Neural progenitor cell (in vitro differentiated cells): ENCODE measurements at places on chromosomes 7 and 10.

- DNase-seq = no peak
Observed at GRCh38 chr10:47248386-47249090, 51.5 kb upstream of the GDF10 start.

DNA sequence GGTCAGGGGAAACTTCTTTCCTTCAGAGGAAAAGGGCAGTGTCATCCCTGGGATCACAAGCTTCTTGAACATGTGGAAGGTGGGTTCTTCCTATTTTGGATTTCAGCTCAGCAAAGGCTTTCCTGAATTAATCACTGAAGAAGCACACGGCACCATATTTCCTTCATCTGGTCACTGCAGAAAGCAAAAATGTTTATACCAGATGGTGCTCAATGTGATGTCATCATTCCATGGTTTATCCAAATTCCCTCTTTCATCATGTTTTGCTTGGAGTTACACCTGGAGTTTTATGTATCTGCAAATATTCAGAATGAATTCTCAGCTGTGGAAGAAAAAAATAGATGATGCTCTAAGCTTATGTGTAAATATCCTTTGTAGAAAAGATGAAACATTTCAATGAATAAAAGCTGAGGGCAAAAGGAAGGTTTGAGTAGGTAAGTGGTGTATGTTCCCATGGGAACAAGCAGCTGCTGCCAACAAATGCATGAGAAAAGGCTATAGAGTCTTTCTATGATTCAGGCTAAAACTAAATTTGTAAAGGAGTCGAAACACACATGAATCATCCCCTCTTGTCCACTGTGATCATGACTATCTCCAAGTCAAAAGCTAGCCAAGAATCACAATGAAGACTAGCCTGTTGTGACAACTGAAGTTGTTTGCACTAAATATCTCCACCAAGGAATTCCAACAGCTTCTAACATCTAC lies 26.9 kb upstream of the BPGM start:
- DNase-seq = no peak

GRCh38 chr7:112723416-112723815 lies 66.8 kb downstream of the TMEM168 start:
- no peak for DNase-seq

DNA sequence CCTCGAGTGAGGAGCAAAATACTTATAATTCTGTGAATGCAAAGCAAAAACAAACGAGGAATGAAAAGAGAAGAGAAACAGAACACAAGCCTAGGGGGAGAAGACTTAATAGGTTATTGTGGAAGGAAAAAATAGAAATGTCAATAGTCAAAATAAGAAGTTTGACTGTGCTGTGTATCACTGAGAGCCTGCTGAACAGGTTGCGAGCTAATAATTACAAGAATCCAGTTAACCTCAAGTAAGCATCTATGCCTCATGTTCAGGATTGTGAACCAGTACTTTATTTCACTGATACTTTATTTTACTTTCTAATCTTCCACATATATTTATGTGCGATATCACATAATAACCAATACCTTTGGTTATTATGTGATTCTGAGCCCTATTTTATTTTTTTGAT lies 316.7 kb downstream of the OTUD1 start:
- DNase-seq = no peak

- DNase-seq = no peak
Observed at GRCh38 chr7:131673576-131673975, 117.1 kb upstream of the PODXL start.
